Natural killer cell treated with Interleukin-12 subunit alpha and Interleukin-12 subunit beta and Interleukin-15 and Interleukin-18, amount 100 ng/mL, for 72 hours (primary cell): ENCODE measurements at places on chromosomes 5 and 9. TPM values are rescaled to one million over a fixed set of nuclear protein-coding genes. Genes with fewer than 3 reads are reported as not detected.

The LCN12 gene
- total RNA-seq, result 2.2 TPM

The TTC1 gene
- 56.6 TPM for total RNA-seq

The ATP6V0E1 gene
- 214 TPM for total RNA-seq

The RETREG1 gene
- total RNA-seq, result 0.50 TPM

The PCDHA12 gene
- total RNA-seq, result not detected

The FAM120A gene
- 138 TPM for total RNA-seq

The SPINK13 gene
- total RNA-seq, result not detected

The PCDH12 gene
- total RNA-seq, result 1.3 TPM

The SLCO4C1 gene
- total RNA-seq, result 1.1 TPM

DNA sequence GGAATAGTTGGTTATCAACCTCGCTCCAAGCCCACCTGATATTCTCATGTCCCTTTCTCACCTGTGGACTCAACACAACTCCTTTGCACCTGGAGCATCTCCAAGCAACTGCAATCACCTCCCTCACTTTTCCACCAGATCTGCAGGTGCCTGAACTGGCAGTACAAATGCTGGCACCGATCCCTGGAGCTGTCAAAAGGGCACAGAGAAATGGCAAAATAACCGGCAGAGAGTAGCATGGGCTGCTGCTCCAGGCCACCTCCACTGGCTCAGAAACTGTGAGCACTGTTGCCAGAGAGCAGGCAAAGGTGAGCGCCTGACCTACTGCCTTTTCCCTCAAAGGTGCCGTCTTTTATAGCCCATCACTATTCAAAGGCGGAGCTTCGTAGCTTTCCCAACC is 14.7 kb downstream of the EQTN start:
- no peak for DNase-seq

- no peak for DNase-seq
These were observed 545 bp upstream of the OR2V1 start for GRCh38 chr5:181131514-181131913.

- DNase-seq, result no peak
These were observed 16.3 kb upstream of the DAB2 start for GRCh38 chr5:39440958-39441624.

DNA sequence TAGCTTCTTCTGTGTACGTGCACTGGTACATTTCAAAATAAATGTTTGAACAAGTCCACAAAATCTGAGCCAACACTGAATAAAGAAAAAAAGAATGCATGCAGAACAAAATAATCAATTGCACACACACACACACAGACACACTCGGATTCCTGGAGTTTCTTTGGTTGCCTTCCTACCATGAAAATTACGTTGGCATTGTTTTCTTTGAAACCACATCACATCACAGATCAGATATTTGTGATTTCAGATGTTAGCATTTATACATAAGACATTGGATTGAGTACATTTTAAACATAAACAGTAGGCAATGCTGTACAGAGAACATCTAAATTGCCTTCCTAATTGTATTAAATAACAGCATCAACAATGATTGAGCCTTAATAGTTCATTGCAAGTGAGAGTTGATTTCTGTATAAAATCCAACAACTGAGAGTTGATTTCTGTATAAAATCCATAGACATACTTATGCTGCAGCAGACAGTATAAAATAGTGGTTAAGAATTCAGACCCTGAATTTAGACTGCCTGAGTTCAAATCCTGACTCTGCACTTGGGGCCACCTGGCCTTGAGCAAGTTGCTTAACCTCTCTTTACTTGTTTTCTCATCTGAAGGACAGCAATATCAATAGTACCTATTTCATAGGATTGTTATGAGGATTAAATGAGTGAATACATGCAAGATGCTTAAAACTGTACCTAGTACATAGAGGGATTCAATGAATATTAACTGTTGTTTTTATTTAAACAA is 101.7 kb upstream of the IFNE start:
- DNase-seq, result no peak

DNA sequence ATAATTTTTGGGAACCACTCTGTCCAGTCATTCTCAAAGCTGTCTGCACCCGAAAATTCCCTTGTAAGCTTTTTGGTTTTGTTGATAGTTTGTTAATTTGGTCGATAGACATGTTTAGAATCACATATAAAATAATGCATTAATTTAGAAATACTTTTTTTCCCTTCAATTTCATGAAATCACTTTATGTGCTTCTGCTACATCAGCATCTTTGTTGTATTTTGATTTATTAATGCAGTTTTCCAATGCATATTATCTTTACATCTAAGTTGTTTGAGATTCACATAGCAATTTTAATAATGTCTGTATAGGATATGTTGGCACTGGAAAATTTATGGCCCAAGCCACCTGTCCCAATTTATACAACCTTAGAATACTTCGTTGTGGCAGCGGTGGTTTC is 60.6 kb upstream of the SV2C start:
- DNase-seq, result no peak

GRCh38 chr5:179505636-179506261 is 44.6 kb upstream of the RUFY1 start:
- no peak for DNase-seq

DNA sequence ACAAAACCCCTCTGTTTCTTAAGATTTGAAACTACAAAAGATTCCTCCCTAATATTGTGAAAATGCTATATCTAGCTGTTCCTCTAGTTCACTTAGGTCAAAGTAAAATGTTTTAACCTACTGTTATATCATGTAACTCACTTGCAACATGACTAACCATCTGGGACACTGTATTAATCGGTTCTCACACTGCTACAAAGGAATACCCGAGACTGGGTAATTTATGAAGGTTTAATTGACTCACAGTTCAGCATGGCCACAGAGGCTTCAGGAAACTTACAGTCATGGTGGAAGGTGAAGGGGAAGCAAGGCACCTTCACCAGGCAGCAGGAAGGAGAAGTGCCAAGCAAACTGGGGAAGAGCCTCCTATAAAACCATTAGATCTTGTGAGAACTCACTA is 34.7 kb downstream of the DIMT1 start:
- DNase-seq, result no peak

DNA sequence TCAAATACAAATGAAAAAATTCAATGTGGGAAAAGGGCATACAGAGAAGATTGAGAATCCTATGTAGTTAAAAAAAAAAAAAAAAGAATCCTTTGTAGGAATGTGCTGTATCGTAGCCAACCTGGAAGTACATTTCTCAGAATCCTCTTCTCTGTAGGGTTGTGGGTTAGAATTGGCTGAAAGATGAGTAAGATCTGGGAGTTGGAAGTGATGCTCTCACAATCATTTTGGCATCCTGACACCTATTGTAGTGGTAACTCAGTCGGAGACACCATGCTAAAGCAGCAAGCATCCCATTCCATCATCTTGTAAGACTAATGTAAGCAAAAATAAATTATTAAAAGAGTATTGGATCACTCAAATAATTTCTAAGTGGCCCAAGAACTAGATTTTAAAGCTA is 30.6 kb downstream of the MRPL22 start:
- DNase-seq, result no peak

DNA sequence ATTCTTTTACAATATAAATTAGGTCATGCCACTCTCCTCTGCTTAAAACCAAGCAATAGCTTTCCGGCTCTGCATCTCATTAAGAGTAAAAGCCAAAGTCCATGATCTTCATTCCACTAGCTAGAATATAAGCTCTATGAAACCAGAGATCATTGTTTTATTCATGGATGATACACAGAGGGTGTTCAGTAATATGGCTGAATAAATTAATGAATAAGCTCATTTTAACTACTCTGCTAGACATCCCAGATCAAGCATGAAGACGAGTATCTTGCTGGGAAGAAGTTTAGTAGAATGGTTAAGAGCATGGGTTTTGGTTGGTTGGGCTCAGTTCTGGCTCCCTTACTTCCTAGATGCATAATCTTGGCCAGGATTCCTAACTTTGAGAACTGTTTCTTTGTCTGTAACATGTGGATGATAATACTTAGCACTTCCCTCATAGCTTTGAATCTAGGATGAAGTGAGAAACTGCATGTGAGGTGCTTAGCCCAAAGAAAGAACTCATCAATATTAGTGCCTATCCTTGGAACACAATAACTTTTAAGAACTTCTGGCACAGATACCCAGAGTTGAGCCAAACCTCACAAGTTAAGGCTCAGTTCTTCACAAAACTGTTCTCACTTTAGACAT is 106.8 kb downstream of the MSX2 start:
- no peak for DNase-seq

DNA sequence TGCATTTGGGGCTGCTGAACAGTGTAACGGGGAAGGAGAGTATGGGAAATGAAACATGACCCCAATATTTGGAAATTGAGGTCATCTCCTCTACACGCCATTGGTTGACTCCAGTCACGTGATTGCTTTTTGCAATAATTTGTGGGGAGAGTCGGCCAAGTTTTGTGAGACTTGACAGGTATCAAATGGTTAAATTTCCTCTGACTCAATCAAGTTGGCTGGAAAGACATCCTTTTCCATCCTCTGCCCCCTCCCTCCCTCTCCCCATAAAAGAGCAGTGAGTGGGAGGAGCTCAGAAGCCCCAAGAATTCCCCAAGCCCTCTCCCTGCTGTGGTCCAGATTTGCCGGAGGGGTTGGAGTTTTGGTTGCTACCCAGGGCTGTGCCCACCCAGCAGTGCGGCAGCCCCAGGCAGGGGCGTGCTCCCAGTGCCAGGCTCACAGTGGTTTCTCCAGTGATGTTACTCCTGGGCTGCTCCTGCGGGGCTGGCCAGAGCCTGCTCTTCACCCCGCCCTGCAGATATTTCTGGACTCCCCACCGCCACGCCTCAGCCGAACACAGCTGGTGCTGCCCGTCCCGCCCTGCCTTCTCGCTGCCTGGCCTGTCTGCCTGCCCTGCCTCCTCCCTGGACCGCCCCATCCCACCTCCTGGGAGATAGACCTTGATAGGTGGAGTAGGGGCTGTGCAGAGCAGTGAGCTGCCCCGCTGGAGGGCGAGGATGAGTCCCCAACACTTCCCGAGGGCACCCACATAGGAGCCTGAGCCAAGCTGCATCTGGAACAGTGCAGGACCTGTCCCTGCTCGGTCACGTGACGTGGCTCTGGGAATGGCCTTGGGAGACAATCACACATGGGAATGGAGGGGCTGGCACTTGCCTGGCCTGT is 3.4 kb downstream of the COL5A1 start:
- DNase-seq, result no peak

GRCh38 chr5:54862036-54862435 is 123.4 kb downstream of the ESM1 start:
- DNase-seq, result no peak

DNA sequence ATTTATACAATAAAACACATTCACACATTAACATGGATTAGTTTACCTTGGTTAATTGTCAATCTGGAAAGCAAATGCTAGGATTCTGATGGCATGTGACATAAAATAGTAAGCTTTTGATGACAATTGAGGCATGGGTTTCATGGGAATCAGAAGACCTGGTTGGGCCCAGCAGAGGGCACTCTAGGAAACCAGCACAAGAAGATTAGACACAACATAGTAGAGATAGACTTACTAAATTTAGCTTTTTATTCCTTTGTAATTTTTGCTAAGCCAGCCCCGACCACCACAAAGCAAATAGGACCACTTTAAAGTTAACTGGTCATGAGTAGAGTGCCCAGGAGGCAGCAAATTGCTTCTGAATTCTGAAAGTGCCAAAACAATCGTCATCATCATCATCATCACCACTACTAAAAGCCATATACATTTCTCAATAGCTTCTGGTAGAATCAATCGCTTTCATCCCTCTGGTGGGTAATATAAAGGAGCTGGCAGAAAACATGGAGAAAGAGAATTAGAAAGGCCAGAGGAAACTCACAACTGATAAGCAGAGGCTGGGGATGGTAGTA is 163.2 kb downstream of the ARRDC3 start:
- no peak for DNase-seq

- no peak for DNase-seq
These were observed 1.4 kb downstream of the RALGPS1 start for GRCh38 chr9:126915846-126916543.

GRCh38 chr5:96930058-96930457 is 5.8 kb upstream of the LNPEP start:
- DNase-seq, result no peak

DNA sequence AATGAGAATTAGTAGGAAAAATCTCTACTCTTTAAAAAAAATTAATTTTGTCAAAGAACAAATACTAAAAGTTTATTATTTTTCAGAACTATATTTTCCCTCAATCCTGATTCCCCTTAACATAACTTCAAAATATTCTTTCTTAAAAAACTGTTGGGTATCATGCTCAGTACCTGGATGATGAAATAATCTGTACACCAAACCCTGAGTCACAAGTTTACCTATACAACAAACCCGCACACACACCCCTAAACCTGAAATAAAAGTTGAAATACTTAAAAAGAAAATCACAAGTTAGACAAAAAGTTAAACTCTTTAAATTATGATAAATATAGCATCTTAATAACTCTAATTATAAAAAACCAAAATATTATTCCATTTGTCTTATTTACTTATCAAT is 812.3 kb downstream of the MAT2B start:
- DNase-seq, result no peak

DNA sequence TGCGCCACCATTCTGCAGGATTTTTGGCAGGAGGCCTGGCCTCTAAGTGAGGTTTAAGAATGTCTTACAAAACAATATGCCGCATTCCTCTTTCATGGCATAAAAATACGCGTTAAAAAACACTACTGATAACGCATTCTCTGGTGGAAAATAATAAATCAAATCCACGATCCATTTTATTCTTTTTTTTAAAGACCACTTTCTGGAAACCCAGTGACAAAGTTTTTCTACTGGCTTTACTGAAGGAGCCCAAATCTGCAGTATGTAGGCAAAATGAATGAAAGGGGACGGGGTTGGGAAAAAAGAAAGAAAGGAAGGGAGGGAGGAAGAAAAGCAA is 2.0 kb downstream of the SV2C start:
- DNase-seq, result no peak

- DNase-seq, result no peak
These were observed 2.5 kb downstream of the IL33 start for GRCh38 chr9:6218099-6218502.

DNA sequence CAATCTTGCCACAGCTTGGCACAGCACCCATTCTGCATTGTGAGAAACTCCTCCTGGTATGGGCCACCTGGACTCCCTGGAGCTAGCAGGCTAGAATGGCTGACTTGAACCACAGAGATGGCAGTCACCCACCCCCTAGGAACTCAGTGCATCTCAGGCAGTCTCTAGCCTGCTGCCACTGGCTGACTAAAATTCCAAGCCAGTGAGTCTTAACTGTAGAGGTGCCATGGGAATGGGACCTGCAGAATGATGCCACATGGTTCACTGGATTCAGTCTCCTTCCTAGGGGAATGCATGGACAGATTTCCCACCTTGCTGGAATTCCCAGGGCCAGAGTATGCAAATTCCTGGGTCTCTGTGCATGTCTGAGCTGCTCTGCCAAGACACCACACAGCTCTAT is 382.9 kb downstream of the MAN2A1 start:
- no peak for DNase-seq
